ENCODE measurements at places on chromosomes 11 and 22.

DNA sequence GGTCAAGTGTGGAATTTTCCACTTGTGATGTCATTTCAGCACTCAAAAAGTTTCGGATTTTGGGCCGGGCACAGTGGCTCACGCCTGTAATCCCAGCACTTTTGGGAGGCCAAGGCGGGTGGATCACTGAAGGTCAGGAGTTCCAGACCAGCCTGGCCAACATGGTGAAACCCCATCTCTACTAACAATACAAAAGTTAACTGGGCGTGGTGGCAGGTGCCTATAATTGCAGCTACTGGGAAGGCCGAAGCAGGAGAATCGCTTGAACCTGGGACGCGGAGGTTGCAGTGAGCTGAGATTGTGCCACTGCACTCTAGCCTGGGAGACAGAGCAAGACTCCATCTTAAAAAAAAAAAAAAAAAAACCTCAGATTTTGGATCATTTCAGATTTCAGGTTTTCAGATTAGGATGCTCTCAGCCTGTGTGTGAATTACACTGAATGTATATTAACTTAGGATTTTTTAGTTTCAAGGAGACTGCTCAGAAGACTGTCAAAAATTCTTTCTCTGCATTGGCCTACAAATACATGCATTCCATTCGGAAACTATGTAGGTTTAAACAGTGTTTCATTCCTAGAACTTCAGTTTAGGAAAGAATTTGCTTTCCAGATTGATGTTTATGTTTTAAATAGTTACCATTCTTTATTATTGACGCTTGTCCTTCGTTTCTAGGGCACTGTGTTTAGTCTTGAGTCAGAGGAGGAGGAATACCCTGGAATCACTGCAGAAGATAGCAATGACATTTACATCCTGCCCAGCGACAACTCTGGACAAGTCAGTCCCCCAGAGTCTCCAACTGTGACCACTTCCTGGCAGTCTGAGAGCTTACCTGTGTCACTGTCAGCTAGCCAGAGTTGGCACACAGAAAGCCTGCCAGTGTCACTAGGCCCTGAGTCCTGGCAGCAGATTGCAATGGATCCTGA lies 48.0 kb downstream of the BID start:
- DNase-seq = no peak

DNA sequence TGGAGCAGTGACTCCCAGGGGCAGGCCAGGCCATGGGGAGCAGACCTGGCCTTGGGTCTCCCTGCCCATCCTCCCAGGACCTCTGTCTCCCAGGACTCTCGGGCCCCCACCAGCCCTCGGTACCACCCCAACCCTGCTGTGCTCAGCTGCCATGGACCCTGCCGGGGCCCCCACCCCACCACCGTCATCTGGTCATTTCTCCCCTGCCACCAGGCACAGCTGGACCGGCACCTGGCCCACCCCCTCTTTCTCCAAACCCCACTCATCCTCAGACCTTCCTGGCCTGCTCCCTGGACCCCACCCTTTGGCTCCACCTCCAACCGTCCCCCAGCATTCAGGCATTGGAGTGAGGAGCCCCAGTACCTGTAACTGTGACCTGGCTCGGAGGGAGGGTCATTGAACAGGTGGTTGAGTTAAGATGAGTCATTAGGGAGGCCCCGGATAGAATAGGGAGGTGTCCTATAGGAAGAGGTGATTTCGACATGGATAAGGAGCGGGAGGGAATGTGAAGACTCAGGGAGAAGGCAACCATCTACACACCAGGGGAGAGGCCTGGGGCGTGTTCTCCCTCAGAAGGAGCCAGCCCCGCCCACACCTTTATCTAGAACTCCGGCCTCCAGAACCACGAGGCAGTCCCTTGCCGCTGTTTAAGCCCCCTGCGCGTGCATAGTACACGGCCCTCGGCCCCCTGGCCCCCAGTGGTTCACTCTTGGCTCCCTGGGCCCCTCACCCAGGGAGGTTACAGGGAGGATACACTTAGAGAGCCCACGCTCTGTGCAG lies 1395.9 kb downstream of the BRD1 start:
- no peak for DNase-seq

DNA sequence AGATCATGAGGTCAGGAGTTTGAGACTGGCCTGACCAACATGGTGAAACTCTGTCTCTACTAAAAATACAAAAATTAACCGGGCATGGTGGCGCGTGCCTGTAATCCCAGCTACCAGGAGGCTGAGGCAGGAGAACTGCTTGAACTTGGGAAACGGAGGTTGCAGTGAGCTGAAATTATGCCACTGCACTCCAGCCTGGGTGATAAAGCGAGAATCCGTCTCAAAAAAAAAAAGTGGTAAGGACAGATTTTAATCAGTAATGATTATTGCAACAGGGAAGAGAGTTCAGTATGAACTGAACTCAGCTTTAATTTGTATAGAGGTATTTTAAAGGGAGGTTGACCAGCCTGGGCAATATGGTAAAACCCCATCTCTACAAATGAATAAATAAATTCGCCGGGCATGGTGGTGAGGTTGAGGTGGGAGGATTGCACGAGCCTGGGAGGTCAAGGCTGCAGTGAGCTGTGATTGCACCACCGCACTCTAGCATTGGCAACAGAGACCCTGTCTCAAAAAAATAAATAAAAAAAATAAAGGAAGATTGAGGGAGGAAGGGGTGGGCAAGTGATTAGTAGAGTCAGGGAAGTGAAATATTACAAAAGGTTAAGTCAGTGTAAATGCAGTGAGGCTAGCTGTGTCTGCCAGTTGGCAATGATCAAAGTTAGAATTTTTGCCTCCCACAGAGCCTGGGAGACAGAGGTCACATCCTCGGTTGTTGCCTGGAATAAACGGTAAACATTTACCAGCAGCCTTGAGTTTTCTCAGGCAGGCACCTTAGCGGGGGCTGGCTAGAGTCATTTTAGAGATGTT lies 2.6 kb upstream of the MCM5 start:
- DNase-seq = peak; percentile 32

GRCh38 chr11:11512929-11513328 lies 108.9 kb downstream of the GALNT18 start:
- DNase-seq = no peak

All from inflammatory macrophage treated with lipopolysaccharide for 4 hours (primary cell).